Stimulated activated CD8-positive, alpha-beta memory T cell treated with anti-CD3 and anti-CD28 coated beads, Interleukin-4, amount 100 ng/mL, for 1 hour (primary cell): ENCODE measurements at places on chromosomes 3 and 15.

- DNase-seq = no peak
These were observed 27.3 kb downstream of the KLHDC8B start for GRCh38 chr3:49198611-49199230.

DNA sequence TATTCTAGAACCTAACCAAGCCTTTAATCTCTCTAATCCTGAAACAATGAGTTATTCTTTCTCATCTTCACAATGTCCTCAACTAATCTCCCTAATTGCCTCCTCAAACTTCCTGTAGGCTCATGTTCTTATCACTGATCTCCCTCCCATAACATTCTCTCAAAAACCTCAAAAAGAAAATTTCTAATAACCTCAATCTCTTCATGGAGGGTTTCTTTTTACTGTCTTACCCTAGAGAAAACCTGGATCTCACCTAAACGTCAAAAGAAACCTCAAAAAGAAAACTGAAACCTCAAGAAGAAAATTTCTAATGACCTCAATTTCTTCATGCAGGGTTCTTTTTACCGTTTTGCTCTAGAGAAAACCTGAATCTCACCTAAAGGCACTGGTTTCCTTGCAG is 150.2 kb downstream of the GSK3B start:
- DNase-seq = no peak

GRCh38 chr15:25810631-25811091 is 52.5 kb downstream of the ATP10A start:
- no peak for DNase-seq

DNA sequence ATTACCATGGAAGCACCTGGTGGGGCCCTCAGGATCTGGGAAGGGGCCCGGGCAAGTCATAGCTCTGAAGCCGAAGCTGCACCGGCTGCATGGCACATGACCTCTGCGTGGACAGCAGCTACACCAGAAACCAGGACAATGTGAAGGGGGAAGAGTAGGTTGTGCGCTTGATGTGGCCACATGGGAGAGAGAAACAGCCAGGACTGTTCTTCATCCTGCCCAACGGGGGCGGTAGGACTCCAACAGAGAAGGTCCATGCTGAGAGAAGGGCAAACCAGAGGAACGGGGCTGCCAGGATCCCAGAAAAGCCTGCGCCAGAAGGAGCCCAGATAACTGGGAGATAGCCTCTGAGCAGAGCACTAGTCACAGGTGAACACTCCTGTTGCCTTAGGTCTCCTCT is 54.9 kb upstream of the PRR20G start:
- DNase-seq = no peak

- DNase-seq = no peak
These were observed 17.9 kb downstream of the CLDN18 start for GRCh38 chr3:138027821-138028220.
